Suppressor macrophage (primary cell): ENCODE measurements at places on chromosomes 3 and 15.
A peak's percentile ranks its signal among the peaks of the same experiment; 100 is the strongest.

GRCh38 chr15:25838871-25839195 lies 24.3 kb downstream of the ATP10A start:
- no peak for DNase-seq

DNA sequence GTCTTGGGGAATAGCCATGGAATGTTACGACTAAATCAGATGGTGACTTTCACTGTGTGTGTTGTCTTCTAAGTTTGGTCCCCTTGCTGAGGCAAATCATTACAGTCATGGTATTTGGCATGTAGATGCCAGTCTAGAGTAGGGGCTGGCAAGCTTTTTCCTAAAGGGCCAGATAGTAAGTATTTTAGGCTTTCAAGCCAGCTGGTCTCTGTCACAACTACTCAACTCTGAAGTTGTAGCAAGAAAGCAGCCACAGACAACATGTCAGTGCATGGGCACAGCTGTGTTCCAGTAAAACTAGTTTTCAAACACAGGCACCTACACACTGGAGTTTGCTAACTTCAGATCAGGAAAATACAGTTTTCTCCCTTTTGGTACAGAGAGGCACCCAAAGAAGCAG lies 39.3 kb downstream of the CCR3 start:
- no peak for DNase-seq

GRCh38 chr15:41443275-41443674 lies 26.4 kb downstream of the RTF1 start:
- no peak for DNase-seq

GRCh38 chr15:71844916-71845315 lies 34.6 kb downstream of the NR2E3 start:
- DNase-seq, result no peak

DNA sequence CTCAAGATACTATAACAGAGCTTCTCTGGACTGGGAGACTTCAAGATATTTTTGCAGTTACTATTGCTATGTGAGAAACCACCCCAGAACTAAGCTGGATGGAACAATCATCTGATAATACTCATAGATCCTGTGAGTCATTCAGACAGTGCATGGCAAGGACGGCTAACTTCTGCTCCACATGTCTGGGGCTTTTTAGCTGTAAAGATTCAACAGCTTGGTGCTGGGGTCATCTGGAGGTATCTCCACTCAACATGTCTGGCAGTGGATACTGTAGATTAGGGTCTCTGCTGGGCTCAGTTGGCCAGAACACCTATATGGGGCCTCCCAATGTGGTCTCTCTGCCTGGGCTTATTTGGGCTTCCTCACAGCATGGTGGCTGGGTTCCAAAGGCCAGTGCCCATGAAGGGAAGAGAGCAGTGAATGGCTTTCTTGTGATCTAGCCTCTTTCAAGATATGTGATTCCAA lies 117.3 kb upstream of the SLC7A14 start:
- DNase-seq, result no peak

DNA sequence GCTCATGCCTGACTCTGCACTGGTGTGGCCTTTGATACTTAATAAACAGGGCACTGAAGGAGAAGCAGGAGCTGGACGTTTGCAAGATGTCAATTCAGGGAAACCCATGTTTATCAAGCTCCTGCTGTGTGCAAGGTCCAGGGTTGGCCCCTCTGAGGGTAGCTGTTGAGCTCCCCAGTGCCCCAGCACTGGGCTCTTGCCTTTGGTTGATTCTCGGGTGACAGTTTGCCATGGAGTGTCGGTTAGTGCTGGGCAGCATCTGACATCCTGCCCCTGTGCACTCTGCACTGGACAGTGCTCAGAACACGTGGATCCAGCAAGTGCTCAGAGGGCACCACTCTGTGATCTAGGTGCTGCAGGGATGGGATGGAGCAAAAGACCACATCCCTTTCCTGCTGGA lies 7.3 kb downstream of the HDAC11 start:
- DNase-seq, result no peak

GRCh38 chr3:105844704-105845103 lies 24.1 kb downstream of the CBLB start:
- no peak for DNase-seq

DNA sequence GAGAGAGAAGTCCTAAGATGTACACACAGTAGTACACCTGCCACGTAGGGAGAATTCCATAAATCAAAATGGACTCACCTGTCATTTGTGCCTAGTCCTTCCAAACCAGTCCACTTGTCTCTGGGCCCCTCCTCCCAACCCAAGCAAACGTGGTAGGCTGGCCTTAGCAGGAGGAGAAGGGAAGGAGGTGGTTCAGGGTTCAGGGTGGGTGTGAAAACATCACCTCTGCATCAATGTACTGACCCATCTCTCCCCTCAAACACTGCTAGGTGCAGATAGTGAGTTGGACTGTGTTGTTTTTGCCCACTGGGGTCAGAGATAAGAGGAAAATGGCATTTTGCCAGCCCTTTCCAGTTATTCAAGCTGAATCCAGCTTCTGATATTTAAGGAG lies 99.3 kb downstream of the MME start:
- no peak for DNase-seq

DNA sequence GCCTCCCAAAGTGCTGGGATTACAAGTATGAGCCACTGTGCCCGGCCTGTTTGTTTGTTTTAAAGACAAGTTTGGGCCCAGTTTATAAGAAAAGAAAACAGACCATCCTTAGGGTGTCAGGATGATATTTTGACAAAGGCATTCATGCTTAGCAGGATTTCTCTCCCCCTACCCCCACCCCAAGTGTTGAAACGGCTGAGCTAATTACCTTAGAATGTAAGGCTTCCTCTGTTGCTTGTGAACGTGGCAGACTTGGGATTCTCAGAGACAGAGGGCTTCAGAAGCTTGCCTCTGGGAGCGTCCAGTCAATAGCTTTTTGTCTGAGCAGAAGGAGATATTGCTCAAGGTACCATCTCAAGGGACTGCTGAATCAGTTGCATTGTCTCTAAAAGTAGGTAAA lies 24.0 kb downstream of the FLNB start:
- DNase-seq, result no peak

DNA sequence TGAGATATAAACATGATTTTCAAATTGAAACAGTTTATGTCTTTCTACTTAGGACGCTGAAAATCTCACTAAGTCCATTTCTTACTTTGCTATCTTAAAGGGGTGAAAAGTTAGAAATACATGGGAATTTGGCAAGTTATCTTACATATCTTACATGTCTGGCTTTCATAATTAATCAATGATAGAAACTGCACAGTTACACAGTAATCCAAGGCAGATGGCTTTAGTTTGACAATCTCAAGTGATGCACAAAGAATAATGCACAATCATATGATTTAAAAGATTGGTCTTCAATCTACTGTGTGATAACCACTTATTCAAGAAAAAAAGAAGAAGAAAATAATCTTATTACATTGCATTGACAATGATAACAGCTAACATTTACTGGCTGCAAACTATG lies 14.2 kb downstream of the PDZRN3 start:
- no peak for DNase-seq

- DNase-seq, result no peak
Measured at GRCh38 chr3:79253271-79253670, 514.5 kb downstream of the ROBO1 start.

GRCh38 chr3:51706021-51706485 lies 815 bp upstream of the GRM2 start:
- DNase-seq, result no peak

DNA sequence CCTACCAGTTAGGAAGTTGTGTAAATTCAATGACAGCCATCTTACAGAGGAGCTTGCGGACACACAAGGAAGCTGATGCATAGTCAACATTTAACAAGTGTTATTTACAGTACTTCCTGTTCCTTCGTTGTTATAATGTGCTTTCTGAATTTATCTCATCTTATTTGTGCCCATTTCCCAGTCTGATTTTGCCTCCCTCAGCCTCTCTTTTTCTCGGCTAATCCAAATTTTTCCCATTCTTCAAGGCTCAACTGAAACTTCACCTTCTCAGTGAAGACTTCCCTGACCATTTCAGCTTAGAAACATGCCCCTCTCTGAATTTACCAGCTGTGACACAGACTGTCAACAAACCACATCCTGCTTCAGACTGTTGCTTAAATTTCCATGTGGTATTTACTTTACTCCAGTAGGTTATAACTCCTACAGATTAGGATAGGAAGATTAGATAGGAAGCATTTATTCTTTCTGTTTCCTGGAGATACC lies 55.7 kb upstream of the CP start:
- DNase-seq, result peak; percentile 55

DNA sequence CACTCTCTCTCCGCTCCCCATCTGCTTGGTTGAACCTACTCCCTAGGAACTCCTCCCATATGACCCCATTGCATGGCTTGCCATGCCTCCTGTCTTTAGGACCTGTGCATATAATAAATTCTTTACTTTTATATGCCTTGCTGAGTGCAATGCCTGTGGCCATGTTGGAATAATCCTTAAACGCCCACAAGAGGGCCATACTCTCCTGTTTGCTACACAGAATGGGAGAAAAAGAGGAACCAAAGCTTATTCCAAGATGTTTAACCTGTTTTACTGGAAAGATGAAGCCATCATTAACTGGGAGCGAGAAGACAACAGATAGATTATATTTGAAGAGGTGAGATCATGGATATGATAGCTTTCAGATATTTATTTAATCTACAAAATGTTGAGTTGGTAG lies 1097.8 kb downstream of the NAALADL2 start:
- no peak for DNase-seq

GRCh38 chr3:110995461-110996231 lies 76.0 kb upstream of the NECTIN3 start:
- peak; percentile 8 for DNase-seq

DNA sequence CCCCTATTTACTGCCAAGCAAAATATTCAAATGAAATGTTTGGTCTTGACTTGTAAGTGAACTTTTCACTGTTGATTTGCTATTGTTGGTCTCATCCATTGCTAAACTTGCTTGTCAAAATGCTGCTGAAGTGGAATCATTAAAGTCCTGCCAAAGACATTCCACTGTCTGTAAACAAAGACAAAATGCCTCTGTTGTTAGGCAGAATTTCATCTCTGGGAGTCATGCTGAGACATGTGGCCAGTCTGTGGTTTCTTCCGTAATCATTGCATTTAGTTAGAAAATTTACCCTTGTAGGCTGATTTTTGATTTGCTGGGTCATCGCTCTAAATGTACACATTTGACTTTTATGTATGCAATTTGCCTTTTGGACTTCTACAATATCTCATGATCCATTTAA lies 577.7 kb downstream of the MECOM start:
- DNase-seq, result no peak

GRCh38 chr15:71768184-71768583 lies 42.2 kb upstream of the NR2E3 start:
- DNase-seq, result no peak

DNA sequence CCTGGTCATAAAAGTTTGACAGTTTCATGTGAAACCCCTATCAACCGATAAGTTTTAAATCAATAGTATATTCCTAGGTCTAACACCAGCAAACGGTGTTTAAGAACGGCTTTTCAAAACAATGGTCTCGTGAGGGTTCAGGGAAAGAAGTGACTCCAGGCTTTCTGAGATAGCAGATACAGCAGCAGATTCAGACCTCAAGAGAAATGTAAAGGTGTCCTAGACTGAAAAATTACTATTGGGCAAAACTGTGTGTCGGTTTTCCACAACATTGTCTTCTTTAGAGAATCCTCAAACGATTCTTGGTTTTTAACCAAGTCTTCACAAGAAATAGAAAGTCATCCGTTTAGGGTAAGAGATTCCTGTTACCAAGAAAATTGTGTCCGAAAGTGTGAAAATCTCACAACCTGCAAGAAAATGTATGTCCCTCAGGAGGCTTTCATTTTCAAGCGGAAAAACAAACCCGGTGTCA lies 1.2 kb downstream of the SETD2 start:
- no peak for DNase-seq

GRCh38 chr3:164095279-164095678 lies 983.0 kb downstream of the SI start:
- DNase-seq, result no peak

GRCh38 chr15:91860498-91860897 lies 7.0 kb downstream of the SLCO3A1 start:
- no peak for DNase-seq

DNA sequence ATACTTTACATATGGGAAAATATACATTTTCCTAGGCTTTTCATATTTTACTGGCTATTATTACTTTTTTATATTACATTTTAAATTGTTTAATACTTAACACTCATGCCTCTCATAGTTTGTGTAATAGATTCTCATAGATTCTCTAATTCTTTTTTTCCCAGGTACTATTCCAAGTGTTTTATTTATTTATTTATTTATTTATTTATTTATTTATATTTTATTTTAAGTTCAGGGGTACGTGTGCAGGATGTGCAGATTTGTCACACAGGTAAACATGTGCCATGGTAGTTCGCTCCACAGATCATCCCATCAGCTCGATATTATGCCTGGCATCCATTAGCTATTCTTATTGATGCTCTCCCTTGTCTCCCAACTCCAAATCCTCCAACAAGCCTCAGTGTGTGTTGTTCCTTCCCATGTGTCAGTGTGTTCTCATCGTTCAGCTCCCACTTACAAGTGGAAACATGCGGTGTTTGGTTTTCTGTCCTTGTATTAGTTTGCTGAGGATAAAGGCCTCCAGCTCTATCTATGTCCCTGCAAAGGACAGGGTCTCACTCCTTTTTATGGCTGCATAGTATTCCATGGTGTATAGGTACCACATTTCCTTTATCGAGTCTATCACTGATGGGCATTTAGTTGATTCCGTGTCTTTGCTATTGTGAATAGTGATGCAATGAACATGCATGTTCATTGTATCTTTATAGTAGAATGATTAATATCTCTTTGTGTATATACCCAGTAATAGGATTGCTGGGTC lies 205.4 kb upstream of the P2RY1 start:
- no peak for DNase-seq

DNA sequence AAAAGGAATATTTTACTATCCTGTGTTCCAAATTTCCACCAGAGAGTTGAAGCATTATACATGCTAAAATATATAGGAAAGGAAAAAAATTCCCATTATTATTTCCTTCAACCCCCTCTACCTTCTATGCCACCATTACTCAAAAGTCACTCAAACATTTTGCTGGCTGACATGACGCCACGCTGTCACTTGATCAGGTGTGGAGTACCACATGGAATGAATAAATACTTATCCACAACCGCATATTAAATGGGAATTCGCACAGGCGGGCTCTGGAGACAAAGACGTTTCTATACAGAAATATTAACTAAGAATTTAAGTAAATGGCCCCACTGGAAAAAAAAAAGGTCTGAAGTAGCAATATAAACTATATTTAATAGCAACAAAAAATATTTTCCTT lies 266.4 kb downstream of the FOXP1 start:
- DNase-seq, result no peak

- peak; percentile 78 for DNase-seq
Measured at GRCh38 chr3:132256989-132257388, 60.2 kb upstream of the ACP3 start.

DNA sequence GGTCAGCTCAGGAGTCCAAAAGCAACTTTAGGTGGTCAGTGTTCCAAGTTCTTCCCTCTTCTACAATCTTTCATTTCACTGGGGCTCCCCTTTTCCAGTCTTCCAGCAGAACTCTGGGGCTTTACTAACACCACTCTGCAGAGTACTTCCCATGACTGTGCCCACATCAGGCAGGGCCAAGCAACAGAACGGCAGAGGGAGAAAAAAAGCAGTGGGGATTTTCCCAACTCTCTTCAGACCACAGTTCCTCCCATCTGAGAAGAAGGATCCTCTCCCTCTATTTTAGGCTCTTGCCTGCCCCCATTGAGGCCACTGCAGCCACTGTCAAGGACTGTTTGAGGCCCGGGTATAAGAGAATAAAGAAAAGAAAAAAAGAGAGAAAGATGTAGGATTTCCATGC lies 70.7 kb downstream of the TTBK2 start:
- DNase-seq, result peak; percentile 50
